Left colon (tissue), 2 donors: ENCODE measurements at places on chromosomes 2 and 18. TPM values are rescaled to one million over a fixed set of nuclear protein-coding genes. Genes with fewer than 3 reads are reported as not detected.

GRB14 gene
- total RNA-seq: 1.2 TPM

COL6A3 gene
- 22.6 TPM for total RNA-seq

GRCh38 chr18:354003-354402, 86.2 kb upstream of the THOC1 start:
- no peak for DNase-seq

DNA sequence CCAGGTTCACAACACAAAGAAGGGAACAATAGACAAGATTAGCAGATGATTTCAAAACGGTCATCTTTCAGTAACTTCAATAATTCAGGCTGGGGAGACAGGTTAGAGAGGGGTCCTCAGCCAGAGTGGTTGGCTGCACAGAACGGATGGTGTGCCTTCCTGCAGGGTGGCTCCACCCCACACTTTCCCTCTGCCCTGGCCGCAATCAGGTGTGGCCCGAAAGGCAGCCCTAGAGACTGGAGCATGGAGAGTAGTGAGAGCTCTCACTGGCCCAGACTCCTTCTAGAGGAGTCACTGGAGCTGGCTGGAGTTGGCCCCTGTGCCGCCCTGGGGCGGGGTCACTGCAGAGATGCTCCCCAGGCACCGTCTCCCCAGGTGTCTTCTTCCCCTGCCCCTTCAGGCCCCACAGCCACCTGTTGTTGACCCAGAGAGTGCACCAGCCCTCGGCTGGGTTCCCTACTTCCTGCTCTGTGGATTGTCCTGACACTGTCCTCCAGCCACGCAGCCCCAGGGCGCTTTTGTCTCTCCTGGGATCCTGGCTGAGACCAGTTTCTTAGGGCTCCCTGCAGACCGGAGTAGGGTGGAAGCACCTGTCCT, 126.8 kb downstream of the PXDN start:
- DNase-seq: peak; percentile 52

- no peak for DNase-seq
Measured at GRCh38 chr2:56001947-56002346, 78.4 kb upstream of the EFEMP1 start.

DNA sequence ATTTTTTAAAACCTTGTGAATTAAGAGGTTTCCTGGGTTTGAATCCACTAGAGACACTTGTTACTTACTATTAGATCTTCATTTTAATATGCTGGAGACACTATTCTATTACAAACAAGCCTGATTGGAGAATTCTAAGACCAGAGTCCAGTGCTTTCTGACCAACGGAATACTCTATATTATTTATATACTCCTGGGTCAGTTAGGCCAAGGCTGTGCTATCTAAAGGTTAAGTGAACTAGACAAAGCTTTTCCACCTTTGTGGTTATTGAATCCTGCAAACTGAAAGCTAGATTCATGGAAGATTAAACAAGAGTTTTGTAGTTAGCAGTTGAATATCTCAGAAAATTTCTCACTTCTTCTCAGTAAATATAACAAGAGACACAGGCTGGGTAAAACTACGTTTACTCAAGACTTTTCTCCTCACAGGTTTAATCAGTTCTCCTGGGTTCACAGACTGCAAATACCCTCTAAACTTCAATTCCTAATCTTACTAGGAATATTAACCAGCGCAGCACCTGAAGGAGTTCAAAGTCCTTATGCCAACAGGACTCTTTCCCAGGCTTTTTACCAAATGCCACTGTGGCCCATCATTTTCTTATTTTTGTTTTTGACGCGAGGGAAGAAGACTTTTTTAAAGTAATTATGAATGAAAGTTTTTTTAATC, 66.4 kb downstream of the COL4A4 start:
- no peak for DNase-seq

- DNase-seq: no peak
Measured at GRCh38 chr18:69246027-69246426, 154.7 kb upstream of the DOK6 start.

GRCh38 chr18:48921305-48922225, 29.2 kb downstream of the SMAD7 start:
- no peak for DNase-seq

DNA sequence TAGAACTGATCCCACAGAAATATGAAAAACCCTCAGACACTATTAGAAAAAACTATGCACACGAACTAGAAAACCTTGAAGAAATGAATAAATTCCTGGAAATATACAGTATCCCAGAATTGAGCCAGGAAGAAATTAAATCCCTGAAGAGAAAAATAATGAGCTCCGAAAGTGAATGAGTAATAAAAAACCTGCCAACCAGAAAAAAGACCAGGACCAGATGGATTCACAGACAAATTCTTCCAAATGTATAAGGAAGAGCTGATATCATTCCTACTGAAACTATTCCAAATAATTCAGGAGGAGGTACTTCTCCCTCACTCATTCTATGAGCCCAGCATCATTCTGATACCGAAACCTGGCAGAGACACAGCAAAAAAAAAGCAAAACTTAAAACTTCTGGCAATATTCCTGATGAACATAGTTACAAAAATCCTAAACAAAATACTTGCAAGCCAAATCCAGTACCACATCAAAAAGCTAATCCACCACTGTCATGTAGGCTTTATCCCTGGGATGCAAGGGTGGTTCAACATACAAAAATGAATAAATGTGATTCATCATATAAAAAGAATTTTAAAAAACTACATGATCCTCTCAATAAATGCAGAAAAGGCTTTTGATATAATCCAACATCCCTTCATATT, 1397.6 kb upstream of the DDX18 start:
- no peak for DNase-seq

DNA sequence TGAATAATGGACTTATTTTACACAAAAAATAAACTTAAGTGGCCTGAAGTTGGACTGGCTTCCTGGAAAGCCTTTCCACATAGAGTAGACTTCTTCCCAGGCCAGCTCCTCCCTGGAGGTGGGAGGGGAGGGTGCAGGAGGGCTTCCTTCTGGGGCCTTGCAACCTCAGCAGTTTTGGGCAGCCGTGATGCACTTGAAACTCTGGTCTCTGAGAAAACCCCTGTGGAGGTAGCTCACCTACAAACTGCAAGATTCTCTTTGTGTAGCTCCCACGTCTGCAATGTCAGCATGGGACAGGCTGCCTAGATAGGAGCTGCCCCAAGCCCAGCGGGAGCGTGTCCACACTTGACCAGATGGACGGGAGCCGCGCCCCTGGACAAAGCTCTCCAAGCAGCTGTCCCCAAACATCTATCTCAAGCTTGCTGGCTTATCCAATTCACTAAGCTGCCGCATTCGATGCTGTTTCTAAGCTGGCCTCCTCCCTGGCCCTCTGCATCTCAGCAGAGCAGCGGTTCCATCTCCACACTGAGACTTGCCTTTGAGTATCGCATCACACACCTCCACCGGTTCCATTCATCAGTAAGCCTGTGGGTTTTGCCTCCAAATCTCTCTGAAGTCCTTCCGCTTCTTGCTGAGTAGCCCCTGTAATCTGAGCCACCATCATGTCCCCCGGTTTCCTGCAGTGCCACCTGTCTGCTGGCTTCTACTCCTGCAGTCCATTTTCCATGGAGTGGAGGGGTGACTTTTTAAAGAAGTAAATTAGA, 1.6 kb upstream of the LPIN1 start:
- no peak for DNase-seq

DNA sequence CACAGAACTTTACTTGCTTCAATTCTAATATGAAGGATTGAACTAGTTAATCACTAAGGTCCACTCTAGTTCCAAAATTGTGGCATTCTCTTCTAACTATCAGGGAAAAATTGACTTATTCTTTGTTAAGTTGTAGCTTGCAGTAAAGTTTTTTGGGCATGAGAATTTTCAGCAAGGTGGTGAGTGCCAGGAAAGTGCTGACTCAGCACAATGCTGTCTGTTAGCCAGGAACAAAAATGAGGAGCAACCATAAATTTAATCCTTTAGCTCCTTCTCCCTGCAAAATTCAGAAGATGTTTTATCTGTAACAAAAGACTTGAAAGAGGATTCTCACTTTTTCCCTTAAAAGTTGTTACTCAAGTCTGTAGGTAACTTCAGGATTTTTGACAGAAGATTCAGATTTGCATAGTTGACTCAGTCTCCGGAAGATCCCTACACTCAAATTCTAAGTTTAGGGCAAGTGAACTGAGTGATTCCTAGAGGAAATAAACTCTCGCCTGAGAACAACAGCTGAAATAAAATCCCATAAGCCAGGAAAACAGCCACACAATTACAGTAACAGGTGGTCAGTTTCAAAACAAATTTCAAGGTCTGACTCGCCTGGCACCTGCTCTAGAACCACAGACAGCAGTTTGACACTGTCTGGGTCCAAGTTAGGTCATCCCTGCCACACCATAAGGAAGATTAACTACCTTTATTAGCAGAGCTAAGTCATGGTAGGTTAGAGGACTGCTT, 20.2 kb upstream of the DARS1 start:
- no peak for DNase-seq

- no peak for DNase-seq
Measured at GRCh38 chr2:101463911-101464641, 10.8 kb downstream of the RFX8 start.
